ENCODE measurements at places on chromosomes 1 and 21. TPM values are rescaled to one million over a fixed set of nuclear protein-coding genes. Genes with fewer than 3 reads are reported as not detected.
A peak's percentile ranks its signal among the peaks of the same experiment; 100 is the strongest.

Gene LMOD1
- total RNA-seq: not detected

DNA sequence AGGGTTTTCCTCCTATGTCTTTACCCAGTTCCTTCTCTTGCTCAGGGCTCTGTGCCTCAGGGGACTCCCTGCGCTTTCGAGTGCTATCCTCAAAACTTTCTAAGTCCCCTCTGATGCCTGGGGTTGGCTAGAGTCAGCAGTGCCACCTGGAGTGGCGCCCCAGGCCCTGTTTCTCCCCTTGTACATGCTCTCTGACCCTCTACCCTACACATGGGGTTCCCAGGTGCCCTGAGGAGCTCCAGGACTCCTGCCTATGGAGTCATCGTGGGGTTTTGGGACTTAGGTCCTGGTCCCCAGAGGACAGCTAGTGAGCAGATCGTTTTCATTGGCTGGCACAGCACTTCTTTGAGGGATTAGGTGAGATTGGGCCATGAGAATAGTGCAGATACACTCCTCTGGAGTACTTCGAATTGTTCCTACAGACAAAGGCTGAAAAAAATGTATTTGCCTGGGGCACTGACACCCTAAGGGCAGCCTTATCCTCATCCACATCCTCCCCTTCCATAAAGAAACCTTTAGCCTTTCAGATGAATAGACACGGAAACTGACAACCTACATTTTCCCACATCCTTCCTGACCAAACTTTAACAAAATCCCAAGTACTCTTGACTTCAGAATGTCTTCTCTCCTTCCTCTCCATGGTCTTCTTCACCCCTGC is 41.5 kb downstream of the LGR6 start:
- peaks cover 31% of the 10 kb centered on the region for H3K27me3 ChIP-seq
- DNase-seq: no peak
- H3K27ac ChIP-seq: no peak overlapping the region
- H3K4me3 ChIP-seq: no peak overlapping the region
- peaks cover 5% of the 10 kb centered on the region for H3K4me1 ChIP-seq

Gene AGBL4
- not detected for total RNA-seq

GRCh38 chr1:22051607-22052114 is 848 bp upstream of the CDC42 start:
- DNase-seq: no peak
- H3K4me1 ChIP-seq: peaks cover 45% of the 10 kb centered on the region
- H3K4me3 ChIP-seq: peak overlapping the region; percentile 94
- H3K27me3 ChIP-seq: no peaks in the 10 kb centered on the region
- peak overlapping the region; percentile 83 for H3K27ac ChIP-seq

GRCh38 chr1:31159323-31159722 is 80.4 kb downstream of the NKAIN1 start:
- H3K27me3 ChIP-seq: peaks cover 7% of the 10 kb centered on the region
- peaks cover 12% of the 10 kb centered on the region for H3K4me1 ChIP-seq
- DNase-seq: no peak
- H3K36me3 ChIP-seq: no peaks in the 10 kb centered on the region

Gene NPPA
- not detected for total RNA-seq

- peaks cover 35% of the 10 kb centered on the region for H3K27me3 ChIP-seq
- DNase-seq: no peak
- peak overlapping the region; percentile 97 for H3K4me3 ChIP-seq
- peak overlapping the region; percentile 78 for H3K27ac ChIP-seq
Observed at GRCh38 chr1:155081472-155082300, 3.0 kb downstream of the EFNA3 start.

DNA sequence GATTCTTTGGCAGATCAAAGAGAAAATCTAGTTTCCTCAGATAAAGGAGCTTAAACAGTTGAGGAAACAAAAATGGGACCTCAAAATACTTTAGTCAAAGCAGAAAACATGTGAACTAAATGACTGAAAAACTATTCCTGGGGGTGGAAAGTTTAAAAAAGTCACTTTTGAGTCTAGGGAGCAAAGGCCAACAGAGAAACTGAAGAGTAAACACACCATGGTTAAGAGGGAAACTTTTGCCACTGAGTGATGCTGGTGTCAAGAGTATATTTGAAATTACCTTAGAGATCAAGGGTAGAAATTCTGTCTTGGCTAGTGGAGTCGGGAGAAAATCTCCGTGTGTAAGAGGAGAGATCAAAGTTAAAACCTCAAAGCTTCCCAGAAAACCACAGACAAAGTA is 501.2 kb upstream of the ADGRL4 start:
- H3K4me1 ChIP-seq: no peaks in the 10 kb centered on the region
- H3K27ac ChIP-seq: no peak overlapping the region
- no peaks in the 10 kb centered on the region for H3K27me3 ChIP-seq
- no peak overlapping the region for H3K4me3 ChIP-seq
- no peaks in the 10 kb centered on the region for H3K36me3 ChIP-seq

DNA sequence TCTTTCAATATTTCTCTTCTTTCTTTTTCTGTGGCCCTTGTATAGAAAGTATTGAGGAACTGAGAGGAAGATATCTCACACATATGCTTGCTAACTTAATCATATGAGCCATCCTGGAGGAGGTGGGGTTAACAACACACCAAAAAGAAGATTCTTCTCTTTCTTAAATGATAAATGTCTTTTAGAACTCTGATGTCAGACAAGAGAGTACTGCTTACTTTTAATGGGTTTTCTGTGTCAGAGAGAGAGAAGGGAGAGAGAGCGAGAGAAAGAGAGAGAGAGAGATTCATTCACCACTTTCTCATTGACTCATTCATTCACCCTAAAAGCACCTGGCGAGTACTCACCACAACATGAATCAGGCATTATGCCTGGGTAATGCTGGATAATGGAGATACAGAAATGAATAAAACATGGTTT is 250.3 kb upstream of the SGIP1 start:
- H3K4me3 ChIP-seq: peak overlapping the region; percentile 22
- no peaks in the 10 kb centered on the region for H3K27me3 ChIP-seq
- H3K36me3 ChIP-seq: no peaks in the 10 kb centered on the region
- H3K27ac ChIP-seq: peak overlapping the region; percentile 83
- H3K4me1 ChIP-seq: peaks cover 44% of the 10 kb centered on the region
- DNase-seq: no peak

- peaks cover 3% of the 10 kb centered on the region for H3K36me3 ChIP-seq
- no peaks in the 10 kb centered on the region for H3K27me3 ChIP-seq
- DNase-seq: no peak
- H3K4me1 ChIP-seq: peaks cover 12% of the 10 kb centered on the region
- H3K4me3 ChIP-seq: no peak overlapping the region
Observed at GRCh38 chr1:19710825-19711611, 46.3 kb downstream of the HTR6 start.

GRCh38 chr21:45588086-45588825 is 46.0 kb upstream of the SLC19A1 start:
- peaks cover 7% of the 10 kb centered on the region for H3K4me1 ChIP-seq
- H3K27ac ChIP-seq: peak overlapping the region; percentile 37
- no peaks in the 10 kb centered on the region for H3K27me3 ChIP-seq

Gene ZNF670
- total RNA-seq: 0.26 TPM

Gene CA6
- total RNA-seq: 1.6 TPM

GRCh38 chr21:35478161-35479064 is 429.3 kb upstream of the RUNX1 start:
- no peak overlapping the region for H3K4me3 ChIP-seq
- peaks cover 32% of the 10 kb centered on the region for H3K27me3 ChIP-seq
- DNase-seq: no peak

Gene ZBTB8OS
- total RNA-seq: 40.5 TPM

- H3K36me3 ChIP-seq: peaks cover 3% of the 10 kb centered on the region
- H3K4me3 ChIP-seq: no peak overlapping the region
- no peak overlapping the region for H3K27ac ChIP-seq
- H3K27me3 ChIP-seq: no peaks in the 10 kb centered on the region
- no peak for DNase-seq
Observed at GRCh38 chr21:32544697-32545096, 40.6 kb downstream of the TCP10L start.

GRCh38 chr1:22297999-22298398 is 153.7 kb upstream of the ZBTB40 start:
- no peak overlapping the region for H3K4me3 ChIP-seq
- H3K27me3 ChIP-seq: peaks cover 68% of the 10 kb centered on the region
- peaks cover 4% of the 10 kb centered on the region for H3K36me3 ChIP-seq
- no peak for DNase-seq
- no peaks in the 10 kb centered on the region for H3K4me1 ChIP-seq

DNA sequence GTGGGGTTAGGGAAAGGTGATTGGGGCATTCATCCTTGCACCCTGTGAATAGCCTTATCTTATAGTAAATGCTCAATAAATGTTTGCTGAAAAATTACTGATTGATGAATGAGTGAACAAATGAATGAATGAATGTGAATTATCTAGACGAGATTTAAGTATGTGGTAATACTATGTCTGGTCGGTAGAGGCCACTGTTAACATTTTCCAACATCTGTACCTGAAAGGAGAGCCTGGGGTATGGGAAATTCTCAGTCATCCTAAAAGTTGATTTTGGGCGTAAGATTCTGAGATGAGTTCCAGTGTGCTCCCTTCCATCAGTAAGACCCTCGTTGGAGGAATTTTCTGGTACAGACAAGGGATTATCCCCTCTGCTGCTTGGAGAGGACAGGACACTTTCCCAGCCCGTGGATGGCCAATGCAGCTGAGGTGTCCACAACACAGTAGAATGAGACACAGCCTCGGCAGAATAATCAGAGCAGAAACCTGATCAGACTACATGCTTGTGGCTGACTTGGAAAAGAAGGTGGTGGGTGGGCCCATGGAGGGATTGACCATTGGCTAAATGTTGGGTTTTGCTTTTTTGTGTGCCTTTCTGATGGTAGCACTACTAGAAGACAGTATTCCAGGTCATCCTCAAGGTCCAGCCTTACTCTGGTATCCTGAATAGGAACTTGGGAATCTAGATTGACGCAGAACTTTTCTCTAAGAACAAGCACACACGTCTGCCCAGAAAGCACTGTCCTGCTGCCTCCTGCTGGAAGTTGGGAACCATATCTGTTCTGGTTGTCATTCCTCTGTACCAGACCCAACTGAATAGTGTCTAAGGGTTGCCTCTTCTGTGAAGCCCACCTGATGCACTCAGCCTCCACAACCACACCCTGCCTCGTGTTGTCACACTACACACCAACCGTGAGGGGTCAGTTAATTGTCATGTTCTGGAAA is 262.0 kb downstream of the TNR start:
- H3K4me3 ChIP-seq: no peak overlapping the region
- no peak overlapping the region for H3K27ac ChIP-seq
- no peak for DNase-seq
- peaks cover 7% of the 10 kb centered on the region for H3K4me1 ChIP-seq
- H3K27me3 ChIP-seq: peaks cover 59% of the 10 kb centered on the region

Gene OLIG1
- total RNA-seq: not detected

DNA sequence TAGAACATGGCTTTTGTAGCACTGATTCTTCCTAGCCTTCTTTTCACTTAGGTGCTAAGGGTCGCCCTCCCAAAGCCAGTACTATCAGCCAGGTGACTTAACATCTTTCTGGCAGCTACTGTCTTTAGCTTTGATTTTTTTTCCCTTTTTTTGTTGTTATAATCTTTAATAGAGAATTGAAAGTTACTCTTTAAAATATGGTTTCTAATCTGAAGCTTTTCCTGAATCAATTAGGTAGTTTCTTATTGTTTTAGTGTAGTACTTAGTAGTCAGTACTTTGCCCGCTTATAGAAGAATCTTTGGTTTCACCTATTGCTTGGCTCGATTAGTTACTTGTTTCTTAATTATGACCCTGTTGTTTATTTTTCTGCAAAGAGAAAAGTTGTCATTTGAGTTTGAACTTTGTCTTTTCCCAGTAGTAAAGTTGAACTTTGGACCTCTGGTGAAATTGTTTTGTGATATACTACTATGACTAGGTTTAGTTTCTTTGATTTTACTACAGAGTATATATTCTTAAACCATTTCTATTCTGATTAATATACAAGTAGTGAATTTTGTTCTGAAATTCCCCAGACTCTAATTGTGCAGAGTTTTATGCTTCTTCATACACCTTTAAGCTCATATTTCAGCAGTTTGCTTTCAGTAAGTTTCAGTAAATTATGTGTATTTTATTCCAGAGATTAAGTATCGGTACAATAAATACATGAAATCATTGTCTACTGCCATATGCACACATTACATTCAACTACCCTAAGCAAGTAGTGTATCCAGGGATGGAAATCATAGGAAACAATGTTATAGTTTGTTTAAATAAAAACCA is 3.9 kb downstream of the MAGI3 start:
- peaks cover 30% of the 10 kb centered on the region for H3K4me1 ChIP-seq
- H3K27ac ChIP-seq: no peak overlapping the region
- no peak overlapping the region for H3K4me3 ChIP-seq
- DNase-seq: no peak
- peaks cover 13% of the 10 kb centered on the region for H3K27me3 ChIP-seq
- peaks cover 2% of the 10 kb centered on the region for H3K36me3 ChIP-seq

GRCh38 chr1:1759456-1760344 is 18.6 kb downstream of the NADK start:
- no peak overlapping the region for H3K4me3 ChIP-seq
- H3K36me3 ChIP-seq: no peaks in the 10 kb centered on the region
- peaks cover 2% of the 10 kb centered on the region for H3K4me1 ChIP-seq
- H3K27me3 ChIP-seq: no peaks in the 10 kb centered on the region

DNA sequence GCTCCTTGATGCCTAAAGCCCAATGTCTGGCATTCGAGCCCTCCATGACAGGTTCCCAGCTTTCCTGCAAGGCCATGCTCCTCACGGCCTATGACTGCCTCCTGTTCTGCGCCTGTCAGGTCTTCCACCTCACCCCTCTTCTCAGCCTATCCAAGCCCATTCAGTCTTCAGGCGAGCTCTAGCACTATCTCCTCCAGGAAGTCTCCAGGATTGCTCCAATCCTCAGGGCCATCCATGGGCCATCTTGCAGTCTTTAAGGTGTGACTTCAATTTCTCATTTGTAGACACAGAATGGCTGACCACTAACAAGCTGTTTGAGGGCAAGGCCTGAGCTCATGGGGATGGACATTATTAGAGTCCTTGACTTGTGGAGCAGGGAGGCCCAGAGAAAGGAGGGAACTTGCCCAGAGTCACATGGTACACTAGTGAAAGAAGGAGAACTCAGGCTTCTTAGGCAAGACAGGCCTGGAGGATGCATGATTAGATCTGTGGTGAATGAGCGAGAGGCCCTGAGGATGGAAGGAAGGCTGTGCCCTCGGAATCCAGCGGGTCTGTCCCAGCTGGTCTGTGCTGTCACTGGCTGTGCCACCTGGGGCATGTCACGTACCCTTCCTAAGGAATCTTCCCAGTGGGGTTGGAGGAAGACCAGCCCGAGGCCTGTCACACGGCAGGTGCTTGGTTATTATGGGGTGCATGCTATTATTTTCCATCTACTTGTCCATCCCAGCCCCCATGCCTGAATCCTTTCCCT is 1.2 kb upstream of the ACOT11 start:
- no peak overlapping the region for H3K27ac ChIP-seq
- no peaks in the 10 kb centered on the region for H3K27me3 ChIP-seq
- no peak for DNase-seq
- peaks cover 16% of the 10 kb centered on the region for H3K4me1 ChIP-seq
